A673 (cell line): ENCODE measurements at places on chromosomes 11 and 22. TPM values are rescaled to one million over a fixed set of nuclear protein-coding genes. Genes with fewer than 3 reads are reported as not detected.

CCDC157 gene
- total RNA-seq, result 5.7 and 6.0 TPM in 2 replicates

ALDH3B2 gene
- not detected in 2 replicates for total RNA-seq

ESAM gene
- 1.2 and 1.5 TPM in 2 replicates for total RNA-seq

GRCh38 chr11:26842478-26843282 lies 120.8 kb upstream of the SLC5A12 start:
- no peak overlapping the region for H3K4me3 ChIP-seq
- peaks cover 20% of the 10 kb centered on the region for H3K27me3 ChIP-seq
- DNase-seq, result peak; percentile 40
- H3K4me1 ChIP-seq, result no peaks in the 10 kb centered on the region

- H3K27me3 ChIP-seq, result no peaks in the 10 kb centered on the region
- H3K4me3 ChIP-seq, result no peak overlapping the region
- no peaks in the 10 kb centered on the region for H3K4me1 ChIP-seq
- H3K27ac ChIP-seq, result no peak overlapping the region
Measured at GRCh38 chr11:88827018-88827676, 238.6 kb downstream of the GRM5 start.
